ENCODE measurements at places on chromosomes 12 and 14.

- no peak for DNase-seq
These were observed 66.1 kb upstream of the PRB2 start for GRCh38 chr12:11461433-11461832.

DNA sequence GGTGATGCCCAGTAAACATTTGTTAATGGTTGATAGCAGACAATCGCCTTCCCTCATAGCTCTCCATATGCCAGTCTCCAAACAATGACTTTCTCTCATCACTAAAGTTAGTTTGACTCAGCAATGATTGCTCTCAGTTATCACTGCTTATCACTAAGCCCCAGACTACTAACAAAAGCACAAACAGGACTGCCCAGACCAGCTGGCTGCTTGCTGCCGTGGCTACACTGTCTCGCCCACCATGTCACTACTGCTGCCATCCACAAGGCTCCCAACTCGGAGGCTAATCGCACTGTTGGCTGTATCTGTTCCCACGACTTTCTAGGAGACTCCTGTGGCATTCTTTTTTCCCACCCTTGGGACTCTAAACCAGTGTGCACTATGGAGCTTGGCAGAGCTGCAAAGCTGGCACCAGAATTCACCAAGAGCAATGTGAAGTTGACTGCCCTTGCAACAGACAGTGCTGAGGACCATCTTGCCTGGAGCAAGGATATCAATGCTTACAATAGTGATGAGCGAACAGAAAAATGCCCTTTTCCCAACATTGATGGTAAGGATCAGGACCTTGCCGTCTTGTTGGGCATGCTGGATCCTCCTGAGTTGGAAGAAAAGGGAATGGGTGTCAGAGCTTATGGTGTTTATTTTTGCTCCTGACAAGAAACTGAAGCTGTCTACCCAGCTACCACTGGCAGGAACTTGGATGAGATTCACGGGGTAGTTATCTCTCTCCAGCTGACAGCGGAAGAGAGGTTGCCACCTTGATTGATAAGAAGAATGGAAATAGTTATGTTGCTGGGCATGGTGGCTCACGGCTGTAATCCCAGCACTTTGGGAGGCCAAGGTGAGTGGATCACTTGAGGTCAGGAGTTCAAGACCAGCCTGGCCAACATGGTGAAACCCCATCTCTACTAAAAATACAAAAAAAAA lies 27.1 kb upstream of the NR2C1 start:
- DNase-seq = no peak

- DNase-seq = peak; percentile 84
These were observed at the start of gene SYNJ2BP for GRCh38 chr14:70416725-70417349. Gene SYNJ2BP (minus strand): TSS chr14:70417090. CDS start chr14:70416963, 127 bp downstream.

GRCh38 chr12:95977764-95978305 lies 18.3 kb downstream of the HAL start:
- no peak for DNase-seq

- no peak for DNase-seq
These were observed 28.2 kb downstream of the KIAA0586 start for GRCh38 chr14:58455593-58456265.

- peak; percentile 67 for DNase-seq
These were observed 110.6 kb downstream of the DIO2 start for GRCh38 chr14:80100681-80101080.

DNA sequence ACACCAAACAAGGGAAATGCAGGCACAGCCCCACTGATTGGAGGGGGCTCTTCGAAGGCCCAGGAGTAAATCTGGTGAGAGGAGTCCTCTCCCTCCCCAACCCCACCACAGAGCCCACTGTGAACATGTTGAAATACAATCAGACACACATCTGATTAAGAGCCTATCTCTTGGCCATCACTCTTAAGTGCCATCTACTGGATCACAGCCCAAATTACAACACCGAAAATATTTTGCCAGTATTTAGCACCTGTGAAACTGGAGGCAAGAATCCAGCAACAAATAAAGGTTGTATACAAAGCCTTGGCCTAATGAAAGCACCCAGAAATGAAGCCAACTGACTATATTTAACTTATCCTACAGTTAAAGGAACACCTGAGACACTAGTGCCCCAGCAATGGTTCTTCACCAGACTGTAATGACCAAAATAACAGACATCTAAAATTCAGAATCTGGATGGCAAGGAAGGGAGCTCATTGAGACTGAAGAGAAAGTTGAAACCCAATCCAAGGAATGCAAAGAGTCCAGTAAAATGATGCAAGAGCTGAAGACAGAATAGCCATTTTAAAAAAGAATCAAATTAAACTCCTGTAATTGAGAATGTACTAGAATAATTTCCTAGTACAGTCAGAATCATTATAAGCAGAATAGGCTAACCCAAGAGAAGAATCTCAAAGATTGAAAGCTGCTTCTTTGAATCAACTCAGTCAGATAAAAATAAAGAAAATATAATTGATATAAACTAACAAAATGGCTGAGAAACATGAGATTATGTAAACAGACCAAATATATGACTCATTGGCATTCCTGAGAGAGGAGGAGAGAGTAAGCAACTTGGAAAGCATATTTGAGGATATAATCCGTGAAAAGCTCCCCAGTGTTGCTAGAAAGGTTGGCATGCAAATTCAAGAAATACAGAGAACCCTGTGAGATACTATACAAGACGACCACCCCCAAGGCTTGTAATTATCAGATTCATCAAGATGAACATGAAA lies 1117.0 kb downstream of the FLRT2 start:
- DNase-seq = no peak

GRCh38 chr14:104643306-104643705 lies 38.7 kb upstream of the TMEM179 start:
- DNase-seq = no peak

GRCh38 chr12:49219417-49220026 lies 30.6 kb upstream of the TUBA1A start:
- no peak for DNase-seq

DNA sequence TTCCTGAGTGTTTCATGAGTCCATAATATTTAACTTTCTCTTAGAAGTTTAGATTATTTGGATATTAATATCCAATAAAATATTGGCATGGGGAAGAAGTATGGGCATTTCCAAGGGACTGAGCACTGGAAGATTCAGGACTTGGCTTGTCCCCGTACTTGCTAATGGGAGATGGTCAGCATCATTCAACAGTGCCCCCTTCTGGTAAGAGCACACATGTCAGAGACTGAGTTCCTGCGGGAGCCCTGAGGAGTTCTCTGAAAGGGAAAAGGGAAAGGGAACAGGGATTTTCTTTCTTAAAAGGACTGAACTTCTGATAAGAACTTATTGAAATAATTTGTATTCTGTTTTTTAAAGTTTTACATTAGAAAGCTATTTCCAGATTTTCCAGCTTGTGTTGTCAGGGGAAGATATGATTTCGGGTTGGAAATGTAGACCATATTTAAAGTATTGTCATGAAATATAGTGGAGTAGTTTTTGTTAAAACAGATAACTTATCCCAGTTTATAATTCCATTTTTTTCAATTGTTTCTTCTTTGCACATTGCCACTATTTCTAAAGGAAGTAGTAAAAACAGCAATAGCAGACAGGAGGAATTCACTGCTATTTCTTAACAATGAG lies 59.8 kb upstream of the C12orf71 start:
- DNase-seq = peak; percentile 78

- DNase-seq = no peak
These were observed 458 bp upstream of the DCTN2 start for GRCh38 chr12:57547288-57548012.

GRCh38 chr12:129984106-129984505 lies 80.3 kb upstream of the TMEM132D start:
- DNase-seq = no peak

DNA sequence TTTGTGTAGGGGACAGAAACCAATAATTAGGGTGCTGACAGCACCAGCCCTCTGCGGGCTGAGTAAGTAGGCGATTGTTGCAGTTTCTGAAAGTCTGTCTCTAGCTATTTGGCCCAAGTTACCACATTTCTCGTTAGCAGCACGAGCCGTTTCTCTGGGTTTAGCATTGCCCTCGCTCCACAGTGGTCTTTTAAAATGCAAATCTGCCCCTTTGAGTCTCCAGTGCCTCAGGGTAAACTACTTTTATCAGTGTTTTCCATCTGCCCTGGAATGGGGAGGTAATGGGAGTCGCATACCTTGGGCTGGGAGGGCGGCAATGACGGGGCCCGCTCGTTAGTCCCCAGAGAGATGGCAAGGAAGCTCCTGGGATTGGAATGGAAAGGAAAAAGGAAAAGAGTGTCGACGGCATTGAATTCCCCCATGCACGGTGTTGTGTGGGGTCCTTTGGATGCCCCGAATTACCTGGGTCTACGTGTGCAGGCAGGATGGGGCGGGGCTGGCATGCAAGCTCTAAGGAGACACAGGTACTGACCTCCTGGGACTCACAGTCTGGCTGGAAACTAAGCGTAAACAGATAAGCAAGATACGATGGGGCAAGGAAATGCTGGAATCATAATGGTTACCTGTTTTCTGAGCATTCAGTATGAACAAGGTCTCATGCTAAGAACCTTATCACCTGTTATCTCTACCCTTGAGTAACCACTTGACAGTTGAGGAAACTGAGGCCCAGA lies 131.8 kb upstream of the MAP1LC3B2 start:
- no peak for DNase-seq

DNA sequence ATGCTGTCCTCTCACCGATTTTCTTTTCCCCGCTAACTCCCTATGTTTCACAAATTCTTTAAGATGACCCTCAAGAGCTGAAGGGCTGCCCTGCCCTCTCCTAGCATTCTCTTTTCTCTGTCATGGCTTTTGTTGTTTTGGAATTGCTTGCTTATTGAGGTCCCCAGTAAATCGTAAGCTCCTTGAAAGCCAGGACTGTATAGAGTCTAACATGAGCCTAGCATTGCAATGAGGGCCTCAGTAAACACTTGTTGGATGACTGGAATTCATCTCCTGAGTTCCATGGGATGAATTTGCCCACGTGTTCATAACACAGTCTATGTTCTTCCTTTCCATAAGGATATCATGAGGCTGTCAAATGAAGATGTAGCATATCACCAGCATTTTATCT lies 92.2 kb downstream of the APAF1 start:
- DNase-seq = no peak

- peak; percentile 75 for DNase-seq
These were observed 7.6 kb upstream of the RAB21 start for GRCh38 chr12:71746974-71747611.

- no peak for DNase-seq
These were observed 43.4 kb downstream of the SH2B3 start for GRCh38 chr12:111448846-111449790.

DNA sequence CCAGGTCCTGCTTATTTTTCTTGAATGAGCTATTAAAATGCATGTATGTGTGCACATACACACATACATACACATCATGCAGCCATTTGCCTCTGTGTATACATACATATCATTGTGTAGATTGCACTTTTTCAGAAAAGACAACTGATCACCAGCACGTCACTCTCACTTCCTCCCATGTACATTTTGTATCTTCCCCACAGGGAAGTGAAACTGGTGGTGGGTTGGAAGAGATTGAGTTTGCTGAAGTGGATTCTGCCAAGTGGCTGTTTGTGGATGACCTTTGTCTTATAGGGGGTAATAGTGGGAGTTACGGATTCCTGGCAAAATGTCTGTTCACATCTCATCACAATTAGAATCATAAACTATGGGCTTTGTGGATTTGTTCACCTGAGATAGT lies 448.6 kb downstream of the RAD51B start:
- no peak for DNase-seq

DNA sequence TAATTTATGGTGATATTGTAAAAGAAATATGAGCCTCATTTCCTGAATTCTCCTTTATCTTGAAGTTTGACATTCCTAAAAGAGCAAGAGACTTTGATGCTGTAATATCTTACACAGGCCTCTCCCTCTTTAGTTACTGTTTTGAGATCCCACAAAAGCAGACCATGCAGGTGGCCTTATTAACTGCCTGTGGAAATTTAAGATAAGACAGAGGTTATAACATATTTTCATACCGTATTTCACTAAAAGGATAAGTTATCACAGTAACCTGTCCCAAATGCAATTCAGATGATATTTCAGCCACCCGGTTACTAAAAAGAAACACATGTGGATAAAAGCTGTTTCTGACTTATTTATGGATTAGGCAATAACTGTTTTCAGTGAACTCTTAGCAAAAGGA lies 150.1 kb downstream of the NAV3 start:
- no peak for DNase-seq

GRCh38 chr12:66036317-66036716 lies 94.2 kb downstream of the LLPH start:
- no peak for DNase-seq

- no peak for DNase-seq
These were observed 21.1 kb downstream of the PRKCH start for GRCh38 chr14:61342486-61342885.

DNA sequence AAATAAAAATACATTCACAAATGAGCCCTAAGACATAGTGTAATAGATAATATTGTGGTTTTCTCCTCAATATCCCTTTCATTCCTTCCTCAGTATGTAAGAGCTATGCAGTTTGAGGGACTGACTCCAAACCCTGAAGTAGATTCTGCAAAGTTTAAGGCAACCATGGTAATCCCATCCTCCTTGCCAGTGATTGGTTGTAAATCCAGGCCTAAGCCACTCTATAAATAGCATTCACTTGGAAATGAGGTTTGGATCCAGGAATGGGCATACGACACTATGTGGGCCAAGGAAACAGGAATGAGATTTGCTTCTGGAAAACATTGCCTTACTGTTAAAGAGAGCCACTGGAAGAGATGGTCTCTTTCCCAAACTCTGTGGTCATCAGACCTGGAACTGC lies 468.7 kb upstream of the SOX5 start:
- no peak for DNase-seq

DNA sequence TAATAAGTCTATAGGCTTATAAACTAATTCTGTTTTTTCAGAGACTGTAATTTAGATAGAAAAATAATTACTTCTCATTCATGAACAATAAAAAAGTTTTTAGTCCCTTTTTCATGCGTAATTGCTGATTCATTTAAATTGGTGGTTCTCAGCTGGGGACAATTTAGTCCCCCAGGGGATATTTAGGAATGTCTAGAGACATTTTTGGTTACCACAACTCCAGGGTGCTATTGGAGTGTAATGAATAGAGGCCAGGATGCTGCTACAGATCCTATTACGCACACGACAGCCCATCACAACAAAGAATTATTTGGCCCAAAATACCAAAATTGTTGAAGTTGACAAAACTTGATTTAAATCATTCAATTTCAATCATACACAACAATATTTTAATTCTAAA lies 22.8 kb upstream of the VCPKMT start:
- DNase-seq = no peak

- DNase-seq = no peak
These were observed 76.0 kb downstream of the LIN52 start for GRCh38 chr14:74160763-74161162.

DNA sequence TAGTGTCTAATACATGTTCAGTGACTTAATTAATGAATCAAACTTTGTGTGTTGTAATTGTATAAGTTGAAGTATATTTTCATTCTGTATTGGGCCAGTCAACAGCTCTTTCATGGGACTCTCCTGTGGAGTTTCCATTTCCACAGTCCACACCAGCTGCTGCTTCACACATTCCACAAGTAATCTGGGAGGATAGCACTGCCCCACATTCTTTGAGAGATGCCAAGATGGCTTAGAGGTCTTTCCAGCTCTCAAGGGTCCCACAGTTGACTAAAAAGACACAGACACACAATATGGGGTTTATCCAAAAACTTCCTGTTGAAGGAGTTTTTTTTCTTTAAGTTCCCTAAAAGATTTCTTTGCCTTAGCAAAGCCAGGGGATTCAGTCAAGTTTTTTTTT lies 408.3 kb downstream of the AACS start:
- DNase-seq = no peak

All from midbrain (tissue), 1 donor.